ENCODE measurements at places on chromosomes 7 and 10. TPM values are rescaled to one million over a fixed set of nuclear protein-coding genes. Genes with fewer than 3 reads are reported as not detected.
A peak's percentile ranks its signal among the peaks of the same experiment; 100 is the strongest.

VAX1 gene
- polyA plus RNA-seq, result not detected

MYOF gene
- 117 TPM for polyA plus RNA-seq

FAM25G gene
- polyA plus RNA-seq, result 1.4 TPM

STRIP2 gene
- polyA plus RNA-seq, result 8.2 TPM

CALY gene
- polyA plus RNA-seq, result not detected

RASA4B gene
- 0.51 TPM for polyA plus RNA-seq

CRYGN gene
- not detected for polyA plus RNA-seq

TAC1 gene
- not detected for polyA plus RNA-seq

RBP4 gene
- not detected for polyA plus RNA-seq

TSPAN13 gene
- 10.7 TPM for polyA plus RNA-seq

ITGB8 gene
- 32.3 TPM for polyA plus RNA-seq

FAM237B gene
- polyA plus RNA-seq, result not detected

PAX2 gene
- not detected for polyA plus RNA-seq

- no peak for DNase-seq
These were observed 591.8 kb downstream of the SUGCT start for GRCh38 chr7:40726559-40726958.

- DNase-seq, result peak; percentile 41
These were observed 99.4 kb downstream of the CCDC3 start for GRCh38 chr10:12902135-12902572.

- DNase-seq, result peak; percentile 84
These were observed 172.6 kb downstream of the FAM107B start for GRCh38 chr10:14601872-14602725.

DNA sequence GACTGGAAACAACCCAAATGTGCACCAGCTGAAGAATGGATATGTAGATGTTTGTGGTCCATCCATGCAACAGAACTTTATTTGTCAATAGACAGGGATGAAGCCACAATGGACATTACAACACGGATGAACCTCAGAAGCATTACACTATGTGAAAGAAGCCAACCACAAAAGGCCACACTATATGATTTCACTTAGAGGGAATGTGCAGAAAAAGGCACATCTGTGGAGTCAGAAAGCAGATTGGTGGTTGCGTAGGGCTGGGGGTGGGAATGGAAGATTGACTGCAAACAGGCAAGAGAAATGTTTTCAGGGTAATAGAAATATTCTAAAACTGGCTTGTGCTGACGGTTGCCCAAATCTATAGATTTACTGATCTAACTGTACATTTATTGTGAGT, 34.3 kb upstream of the WASHC2A start:
- no peak for DNase-seq

DNA sequence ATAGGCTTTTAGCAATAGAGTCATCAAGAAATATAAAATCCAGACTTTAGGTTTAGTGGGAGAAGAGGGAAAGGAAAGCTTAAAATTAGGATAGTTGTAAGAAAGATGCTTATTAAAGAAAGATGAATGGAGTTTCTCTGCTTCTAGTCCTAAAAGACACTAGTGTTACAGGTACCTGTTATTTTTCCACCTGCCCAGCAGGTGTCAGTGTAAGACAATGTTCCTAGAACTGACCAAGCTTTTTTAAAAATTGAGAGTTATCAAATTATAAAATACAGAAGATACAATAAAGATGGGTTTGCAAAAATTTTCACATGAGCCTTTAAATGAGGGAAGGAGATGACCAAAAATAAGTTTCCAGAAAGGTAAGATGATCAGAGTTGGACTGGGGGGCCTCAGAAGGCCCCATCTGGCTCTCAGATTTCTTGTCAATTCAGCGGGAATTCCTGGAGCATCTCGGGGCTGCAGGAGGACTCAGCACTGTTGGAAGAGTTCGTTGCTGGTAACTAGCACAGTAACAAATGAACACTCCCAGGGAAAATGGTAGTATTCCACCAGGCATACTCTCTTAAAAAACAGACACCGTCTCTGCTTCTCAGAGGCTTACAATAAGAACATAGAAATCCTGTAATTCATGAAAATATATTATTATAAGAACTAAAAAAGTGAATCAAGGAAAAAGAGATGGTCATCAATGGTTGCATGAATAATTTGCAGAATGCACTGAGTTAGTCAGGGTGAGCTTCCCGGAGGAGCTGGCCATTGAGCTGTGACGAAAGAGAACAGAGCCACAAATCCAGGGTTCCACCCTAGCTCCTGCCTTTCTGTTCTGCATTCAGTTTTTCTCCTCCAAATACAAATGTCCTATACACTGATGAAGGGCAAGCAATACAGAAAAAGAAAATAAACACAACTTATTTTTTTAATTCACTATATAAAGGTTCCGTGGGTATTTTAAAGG, 71.8 kb upstream of the PIK3CG start:
- peak; percentile 12 for DNase-seq

GRCh38 chr7:99437946-99438572, 539 bp downstream of the PTCD1 start:
- no peak for DNase-seq

DNA sequence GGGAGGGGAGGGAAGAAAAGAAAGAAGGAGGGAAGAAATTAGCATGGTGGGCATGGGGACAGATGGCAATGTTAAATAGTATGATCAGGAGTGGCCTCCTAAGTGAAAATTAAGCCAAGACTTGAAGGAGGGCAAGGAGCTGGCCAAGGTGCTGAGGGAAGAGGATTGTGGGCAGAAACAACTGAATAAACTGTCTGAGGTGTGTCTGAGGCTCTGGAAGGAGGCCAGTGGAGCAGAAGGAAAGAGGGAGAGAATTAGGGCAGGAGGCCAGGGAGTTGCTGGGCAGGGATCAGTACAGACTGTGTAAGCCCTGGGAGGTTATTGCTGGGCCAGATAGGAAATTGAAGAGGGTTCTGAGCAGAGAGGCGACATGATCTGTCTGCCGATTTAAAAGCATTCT, 40.6 kb upstream of the VKORC1L1 start:
- peak; percentile 18 for DNase-seq

DNA sequence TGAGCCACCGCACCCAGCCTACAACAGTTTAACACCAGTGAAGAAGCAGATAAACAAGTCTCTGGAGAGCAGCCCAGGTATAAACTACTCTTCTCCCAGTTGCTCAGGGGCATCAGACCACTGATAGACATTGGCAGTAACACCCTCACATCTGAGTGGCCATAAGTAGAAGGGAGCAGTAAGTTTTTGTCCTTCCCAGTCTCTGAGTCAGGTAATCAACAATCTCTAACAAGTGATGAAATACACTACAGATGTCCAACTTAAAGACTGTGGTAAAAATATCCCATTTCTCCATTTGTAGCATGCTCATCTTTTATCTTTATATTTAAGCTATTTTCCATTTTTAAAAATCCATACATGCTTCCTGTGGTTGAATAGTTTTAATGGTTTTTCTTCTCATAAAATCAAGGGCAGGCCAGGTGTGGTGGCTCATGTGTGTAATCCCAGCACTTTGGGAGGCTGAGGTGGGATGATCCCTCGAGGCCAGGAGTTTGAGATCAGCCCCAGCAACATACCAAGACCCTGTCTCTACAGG, 78.6 kb downstream of the GSAP start:
- no peak for DNase-seq

DNA sequence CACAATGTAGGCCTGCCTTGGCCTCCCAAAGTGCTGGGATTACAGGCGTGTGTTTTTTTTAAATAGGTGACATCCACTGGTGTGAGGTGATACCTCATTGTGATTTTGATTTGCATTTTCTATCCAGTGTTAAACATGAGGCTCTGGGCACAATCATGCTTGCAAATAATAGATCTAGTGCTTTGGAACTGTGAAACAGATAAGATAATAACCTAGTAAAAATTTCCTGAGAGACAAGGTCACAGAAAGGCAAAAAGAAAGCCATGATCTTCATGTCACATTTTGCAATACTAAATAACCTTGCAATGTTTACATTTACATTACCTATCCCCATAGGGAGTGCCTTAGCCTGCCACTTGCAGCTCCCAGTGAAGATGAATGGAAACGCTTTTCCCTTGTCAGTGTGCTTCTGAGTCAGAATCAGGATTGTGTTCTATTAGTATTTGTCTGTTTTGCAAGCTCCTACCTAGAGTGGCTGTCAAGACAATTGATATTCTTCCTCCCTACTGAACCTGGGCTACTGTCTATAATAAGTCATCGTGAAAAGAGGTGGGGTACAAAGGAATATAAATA, 256.5 kb downstream of the PHTF2 start:
- DNase-seq, result no peak

DNA sequence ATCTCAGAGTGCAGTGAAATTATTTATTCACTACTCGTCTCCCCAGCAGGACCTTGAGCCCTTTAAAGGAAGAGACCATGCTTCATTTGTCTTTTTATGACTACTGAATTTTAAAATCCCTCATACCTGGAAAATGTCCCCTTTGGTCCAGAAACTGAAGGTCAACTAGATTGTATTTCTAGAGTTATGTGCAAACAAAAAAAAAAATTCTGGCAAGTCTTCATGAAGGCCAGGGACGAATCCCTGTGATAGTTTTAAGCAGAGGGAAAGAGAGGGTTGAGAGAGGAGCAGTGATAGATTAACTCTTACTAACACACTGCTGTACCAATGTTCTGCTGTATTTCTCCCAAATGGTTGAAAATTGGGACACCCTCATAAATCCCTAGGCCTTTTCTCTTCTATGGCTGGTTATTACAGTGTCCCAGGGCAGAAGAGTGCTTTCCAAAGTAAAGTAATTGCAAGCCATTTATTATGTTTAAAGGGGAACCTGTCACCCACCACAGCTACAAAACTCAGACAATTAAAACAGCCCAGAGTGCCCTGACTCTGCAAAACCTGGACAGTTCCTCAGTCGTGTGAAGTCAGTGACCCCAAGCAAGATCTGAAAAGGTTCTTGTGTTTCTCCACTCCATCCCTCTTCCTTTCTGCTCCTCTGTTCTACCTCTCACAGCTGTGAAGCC, 182.8 kb upstream of the AOAH start:
- DNase-seq, result no peak

DNA sequence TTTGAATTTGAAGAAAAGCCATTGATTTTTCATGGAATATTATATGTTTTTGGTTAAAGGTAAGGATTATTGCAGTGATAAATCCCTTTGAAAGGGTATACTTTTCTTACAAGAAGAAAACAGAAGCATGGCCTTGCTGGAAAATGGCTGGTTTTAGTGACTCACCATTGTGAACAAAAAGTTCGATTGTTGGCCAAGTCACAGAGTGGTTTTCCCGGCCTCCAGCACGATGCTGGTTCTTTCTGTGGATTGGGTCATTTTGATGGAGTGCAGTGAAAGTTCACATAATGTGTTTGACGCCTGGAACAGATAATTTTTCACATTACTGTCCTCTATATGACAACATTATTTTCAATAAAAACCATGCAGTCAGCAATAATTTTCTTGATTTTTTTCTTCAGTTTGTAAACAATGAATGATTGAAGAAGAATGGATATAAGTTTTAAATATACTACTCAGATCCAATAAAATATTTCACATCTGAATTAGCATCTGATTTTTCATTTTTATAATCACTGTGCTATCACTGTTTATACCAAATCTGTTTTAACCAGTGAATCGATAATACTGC, 60.9 kb downstream of the RBM20 start:
- no peak for DNase-seq

DNA sequence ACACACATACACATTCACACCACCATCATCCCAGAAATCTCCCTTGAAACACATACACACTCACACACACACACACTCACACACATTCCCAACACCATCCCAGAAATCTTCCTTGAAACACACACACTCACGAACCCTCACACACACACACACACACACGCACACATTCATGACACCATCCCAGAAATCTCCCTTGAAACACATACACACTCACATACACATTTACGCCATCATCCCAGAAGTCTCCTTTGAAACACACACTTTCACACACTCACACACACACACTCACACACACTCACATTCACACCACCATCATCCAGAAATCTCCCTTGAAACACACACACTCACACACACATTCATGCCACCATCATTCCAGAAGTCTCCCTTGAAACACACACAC, 360 bp upstream of the OPN4 start:
- no peak for DNase-seq

DNA sequence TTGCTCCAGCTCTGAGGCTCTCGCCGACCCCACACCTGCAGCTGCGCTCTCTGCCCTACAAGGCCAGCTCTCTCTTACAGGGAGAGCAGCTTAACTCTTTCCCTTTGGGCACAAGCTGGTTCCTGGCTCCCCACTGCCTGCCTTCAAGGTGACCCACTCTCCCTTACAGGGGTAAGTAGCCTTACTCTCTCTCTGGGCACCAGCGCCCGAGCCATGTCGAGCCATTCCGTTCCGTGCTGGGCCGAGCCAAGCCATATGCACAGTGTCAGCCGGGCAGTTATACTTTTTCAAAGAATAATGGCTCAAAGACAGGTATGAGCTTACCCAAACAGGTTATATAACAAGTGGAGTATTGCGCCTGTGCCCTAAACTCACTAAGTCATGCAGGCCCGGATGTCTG, 44.6 kb downstream of the VIM start:
- no peak for DNase-seq

DNA sequence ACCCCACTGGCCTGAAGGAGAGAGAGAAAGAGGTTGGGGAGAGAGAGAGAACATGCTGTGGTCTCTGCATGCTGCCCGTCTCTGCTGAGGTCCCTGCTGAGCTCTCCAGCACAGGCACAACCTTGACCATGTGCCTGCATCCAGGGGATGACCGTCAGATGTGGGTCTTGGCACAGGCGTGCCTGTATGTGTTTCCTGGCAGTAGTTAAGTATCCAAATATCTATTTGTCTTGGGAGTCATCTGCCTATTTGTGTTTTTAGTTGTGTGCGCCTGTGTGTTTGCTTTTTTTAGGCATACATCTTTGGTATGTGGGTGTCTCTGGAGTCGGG, 1.9 kb upstream of the UNC5B start:
- DNase-seq, result no peak

DNA sequence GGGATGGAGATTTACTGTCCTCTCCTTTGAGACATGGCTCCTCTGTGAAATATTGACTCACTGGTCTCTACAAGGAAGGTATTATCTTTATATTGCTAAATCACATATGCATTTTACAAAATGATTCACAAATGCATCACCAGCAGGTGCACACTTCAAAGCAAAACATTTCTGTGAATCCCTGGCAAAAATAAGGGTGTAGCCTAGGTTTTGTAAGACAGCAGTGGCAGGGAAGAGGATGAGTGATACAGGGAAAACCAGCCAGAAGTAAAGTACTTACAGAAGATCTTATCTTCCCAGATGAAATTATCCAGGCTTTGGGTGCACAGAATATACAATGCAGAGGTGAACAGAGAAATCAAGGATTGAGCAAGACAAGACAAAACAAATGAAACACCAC, 1094.6 kb downstream of the GATA3 start:
- DNase-seq, result peak; percentile 66

Measured in mammary epithelial cell (primary cell).